Activated naive CD8-positive, alpha-beta T cell treated with anti-CD3 and anti-CD28 coated beads, Interleukin-2, amount 50 U/mL, for 16 hours (primary cell): ENCODE measurements at places on chromosomes 1 and 21.

DNA sequence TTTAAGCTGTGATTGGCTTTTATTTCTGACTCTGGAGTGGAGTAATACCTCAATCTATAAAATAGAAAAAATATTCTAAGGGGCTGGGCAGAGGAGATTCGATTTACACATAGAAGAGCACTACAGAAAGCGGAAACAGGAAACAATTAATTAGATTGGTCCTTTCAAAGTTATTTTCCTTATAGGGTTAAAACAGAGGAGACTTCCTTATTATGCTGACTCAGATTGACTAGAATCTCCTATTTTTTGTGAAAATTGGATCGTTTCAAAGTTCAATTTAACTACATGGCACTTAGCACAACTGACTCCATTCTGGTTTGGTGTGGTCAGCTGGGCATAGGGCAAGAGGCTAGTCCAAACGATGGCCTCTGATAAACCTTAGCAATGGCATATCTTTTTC, 48.3 kb upstream of the NCAM2 start:
- DNase-seq = no peak

DNA sequence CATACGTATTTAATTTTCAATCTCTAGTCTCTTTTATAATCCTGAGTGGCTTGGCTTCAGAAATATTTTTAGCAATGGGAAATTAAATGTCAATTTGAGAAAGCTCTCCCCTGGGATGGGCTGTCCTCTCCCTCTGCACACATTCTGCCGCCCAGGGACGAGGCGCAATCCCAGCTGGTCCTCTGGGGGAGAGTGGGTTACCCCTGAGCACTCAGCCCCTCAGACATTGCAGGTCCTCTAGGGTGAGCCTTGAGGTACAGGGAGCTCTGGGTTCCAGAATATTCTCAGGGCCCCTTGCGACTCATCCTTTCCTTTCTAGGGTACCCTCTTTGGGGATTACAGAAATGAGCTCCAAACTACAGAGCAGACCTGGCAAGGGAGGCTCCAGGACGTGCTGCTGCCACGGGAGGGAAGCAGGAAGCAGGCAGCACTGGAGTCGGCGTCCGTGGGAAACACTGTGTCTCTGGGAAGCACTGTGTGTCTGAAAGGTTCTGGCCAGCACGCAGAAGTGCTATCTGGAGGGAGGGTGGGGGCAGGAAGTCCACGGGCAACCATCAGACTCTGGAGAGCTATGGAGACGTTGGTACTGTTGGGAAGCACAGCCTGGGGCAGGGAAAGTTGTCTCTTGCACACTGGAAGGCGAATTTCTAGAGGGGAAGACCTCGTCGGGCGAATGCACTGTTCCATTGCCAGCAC, 343.3 kb upstream of the VAMP3 start:
- no peak for DNase-seq

DNA sequence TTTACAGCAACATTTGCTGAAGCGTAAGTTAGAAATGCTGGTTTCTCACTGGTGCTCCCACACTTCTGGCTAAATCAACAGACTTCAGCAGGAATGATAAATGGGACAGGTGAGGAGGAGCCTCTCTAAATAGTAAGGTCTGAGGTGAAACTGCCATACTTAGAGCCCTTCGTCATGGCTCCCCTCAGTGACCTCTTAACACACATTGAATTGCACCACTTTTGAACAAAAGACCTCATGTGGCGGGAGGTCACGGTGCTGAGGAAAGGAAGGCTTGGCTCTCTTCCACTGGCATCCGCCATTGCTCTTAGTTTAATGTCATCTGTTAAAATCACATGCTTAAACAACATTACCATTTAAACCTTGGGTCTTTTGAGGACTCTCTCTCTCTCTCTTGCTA, 3.4 kb downstream of the MAP3K7CL start:
- DNase-seq = no peak

GRCh38 chr1:21534674-21535378, 25.6 kb downstream of the ALPL start:
- DNase-seq = no peak
